ENCODE measurements at places on chromosomes 3 and 15.
A peak's percentile ranks its signal among the peaks of the same experiment; 100 is the strongest.

DNA sequence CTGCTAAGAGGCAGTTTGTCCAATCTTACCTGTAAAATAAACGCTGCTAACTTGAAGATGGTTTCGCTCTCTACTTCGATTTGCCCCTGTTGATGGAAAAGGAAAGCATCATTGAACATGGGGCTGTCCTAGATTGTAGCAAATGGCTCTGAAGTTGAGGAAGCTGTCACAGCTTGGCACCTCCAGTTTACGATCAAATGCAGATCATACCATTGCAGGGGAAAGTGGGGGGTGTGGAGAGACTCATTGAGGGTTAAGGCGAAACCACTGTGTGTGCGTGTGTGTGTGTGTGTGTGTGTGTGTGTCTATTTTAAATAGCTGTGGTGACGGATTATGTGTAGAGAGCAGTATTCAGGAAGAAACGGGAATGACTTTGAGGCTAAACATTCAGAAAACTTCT lies 127.6 kb upstream of the LMOD3 start:
- no peak for DNase-seq

- DNase-seq, result no peak
Measured at GRCh38 chr3:115099134-115099985, 47.7 kb downstream of the ZBTB20 start.

GRCh38 chr3:153160451-153161137 lies 1.4 kb upstream of the RAP2B start:
- DNase-seq, result peak; percentile 40

- DNase-seq, result no peak
Measured at GRCh38 chr3:133901083-133901482, 5.4 kb upstream of the RAB6B start.

GRCh38 chr3:126300761-126301481 lies 56.3 kb downstream of the KLF15 start:
- DNase-seq, result no peak

DNA sequence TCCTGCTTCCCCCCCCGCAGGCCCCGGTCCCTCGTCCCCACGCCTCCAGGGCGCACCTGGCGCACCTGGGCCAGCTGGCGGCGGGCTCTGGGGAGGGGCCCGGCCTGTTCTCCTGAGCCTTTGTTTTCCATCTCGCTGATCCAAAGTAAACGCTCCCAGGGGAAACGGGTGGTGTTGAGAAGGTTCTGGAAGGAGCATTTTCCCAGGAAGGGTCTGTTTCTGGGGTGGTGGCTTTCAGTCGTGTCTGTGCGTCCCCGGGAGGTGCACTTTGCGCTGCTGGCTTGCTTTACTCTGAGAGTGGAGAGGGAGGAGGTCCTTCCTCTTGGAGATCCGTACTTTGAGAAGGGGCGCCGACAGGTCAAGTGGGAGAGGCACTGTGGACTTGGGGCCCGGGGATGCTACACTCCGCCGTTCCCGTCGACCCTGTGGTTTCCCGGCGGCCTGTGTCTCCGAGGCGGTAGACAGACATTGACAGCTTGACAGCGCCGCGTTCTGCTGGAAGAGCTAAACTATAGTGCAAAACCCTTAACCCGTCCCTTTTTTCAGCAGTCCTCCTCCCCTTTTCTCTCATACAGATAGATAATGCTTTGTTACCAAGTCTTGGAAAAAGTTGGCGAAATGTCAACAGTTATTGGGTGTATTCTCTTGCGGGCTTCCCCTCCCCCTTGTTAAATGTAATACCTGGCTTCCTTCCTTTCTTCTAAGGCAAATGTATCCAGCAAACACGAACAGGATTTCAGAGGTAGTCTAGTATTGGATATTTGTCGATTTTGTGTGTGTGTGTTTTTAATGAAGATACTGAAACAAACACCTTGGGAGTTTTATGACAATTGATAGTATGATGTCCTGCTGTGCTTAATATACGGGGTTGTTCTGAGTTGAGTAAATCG lies 6.5 kb downstream of the TPM1 start:
- DNase-seq, result peak; percentile 12

DNA sequence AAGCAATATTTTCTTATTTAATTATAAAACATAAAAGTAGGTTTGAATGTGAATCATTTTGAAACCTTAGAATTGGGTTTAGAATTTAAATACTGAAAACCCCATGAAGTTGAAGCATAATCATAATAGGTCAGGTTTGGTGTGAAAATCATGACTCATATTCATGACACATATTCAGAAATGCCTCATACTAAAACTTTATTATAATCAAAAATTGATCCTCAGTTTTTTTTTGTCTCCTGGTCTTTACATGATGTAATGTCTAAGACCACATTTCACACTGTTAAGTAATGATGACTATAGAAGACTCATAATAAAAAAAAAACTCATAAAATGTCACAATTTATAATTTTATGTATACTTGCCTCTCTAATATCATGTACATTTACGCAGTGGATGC lies 190.4 kb downstream of the FOXP1 start:
- no peak for DNase-seq

GRCh38 chr3:46663591-46664135 lies 29.8 kb downstream of the ALS2CL start:
- no peak for DNase-seq

DNA sequence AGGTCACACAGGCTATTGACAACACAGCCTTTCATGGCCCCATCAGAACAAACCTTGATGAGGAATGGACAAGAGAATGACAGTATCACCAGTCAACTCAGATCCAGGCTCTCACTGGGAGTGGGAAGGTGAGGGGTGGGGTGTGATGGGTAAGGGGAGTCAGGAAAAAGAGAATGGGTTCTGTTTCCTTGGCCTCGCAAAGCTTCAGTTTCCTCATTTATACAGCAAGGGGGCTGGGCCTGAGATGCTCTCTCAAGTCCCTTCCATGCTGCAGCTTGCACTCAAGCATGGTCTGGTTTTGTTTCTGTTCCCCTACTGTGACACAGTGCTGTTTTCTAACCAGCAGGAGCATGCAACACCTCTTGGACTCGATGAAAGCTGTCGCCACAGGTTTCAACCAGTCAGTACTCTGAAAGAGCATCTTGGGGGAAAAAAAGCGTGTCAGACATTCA lies 65.7 kb upstream of the IL12A start:
- DNase-seq, result no peak

DNA sequence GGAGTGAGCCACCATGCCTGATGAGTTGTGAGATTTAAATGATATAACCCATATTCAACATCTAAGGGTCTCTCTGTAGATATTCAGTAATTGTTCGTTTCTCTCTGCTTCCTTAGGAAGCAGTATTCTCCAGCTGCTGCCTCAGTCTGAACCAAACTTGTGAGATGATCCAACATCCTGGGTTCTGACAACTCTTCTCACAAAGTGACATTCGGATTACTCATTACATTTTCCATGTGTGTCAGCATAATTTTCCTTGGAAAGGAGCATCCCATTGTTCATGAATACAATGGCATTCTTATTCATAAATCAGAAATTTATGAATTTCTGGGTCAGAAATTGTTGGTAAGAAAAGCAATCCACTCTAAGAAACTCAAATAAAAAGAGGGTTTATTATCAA lies 15.0 kb upstream of the SEC22A start:
- DNase-seq, result no peak

- no peak for DNase-seq
Measured at GRCh38 chr3:137110392-137110996, 152.7 kb downstream of the IL20RB start.

DNA sequence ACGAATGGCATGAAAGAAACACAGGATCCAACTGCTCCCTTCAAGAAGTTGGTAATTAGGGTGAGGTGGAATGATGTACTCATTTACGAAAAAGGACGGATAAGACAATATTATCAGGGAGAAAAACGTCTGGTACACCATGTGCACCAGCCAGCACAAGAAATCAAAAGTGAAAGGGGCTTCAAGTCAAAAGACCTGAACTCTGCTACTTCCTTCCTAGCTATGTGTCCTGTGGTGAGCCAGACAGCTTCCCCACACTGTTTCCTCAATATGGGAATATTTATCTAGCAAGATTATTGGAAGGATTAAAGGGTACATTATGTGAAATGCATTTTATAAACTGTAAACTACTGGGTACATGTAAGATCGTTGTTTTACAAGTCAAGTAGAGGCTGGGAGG lies 33.9 kb downstream of the RAB27A start:
- DNase-seq, result no peak

- DNase-seq, result no peak
Measured at GRCh38 chr3:112382543-112383160, 49.7 kb downstream of the CD200 start.

- no peak for DNase-seq
Measured at GRCh38 chr3:175591375-175591774, 732.2 kb downstream of the NAALADL2 start.

- DNase-seq, result no peak
Measured at GRCh38 chr15:64464276-64465005, 4.1 kb downstream of the ZNF609 start.

GRCh38 chr3:146035366-146035765 lies 125.6 kb downstream of the PLOD2 start:
- DNase-seq, result no peak

DNA sequence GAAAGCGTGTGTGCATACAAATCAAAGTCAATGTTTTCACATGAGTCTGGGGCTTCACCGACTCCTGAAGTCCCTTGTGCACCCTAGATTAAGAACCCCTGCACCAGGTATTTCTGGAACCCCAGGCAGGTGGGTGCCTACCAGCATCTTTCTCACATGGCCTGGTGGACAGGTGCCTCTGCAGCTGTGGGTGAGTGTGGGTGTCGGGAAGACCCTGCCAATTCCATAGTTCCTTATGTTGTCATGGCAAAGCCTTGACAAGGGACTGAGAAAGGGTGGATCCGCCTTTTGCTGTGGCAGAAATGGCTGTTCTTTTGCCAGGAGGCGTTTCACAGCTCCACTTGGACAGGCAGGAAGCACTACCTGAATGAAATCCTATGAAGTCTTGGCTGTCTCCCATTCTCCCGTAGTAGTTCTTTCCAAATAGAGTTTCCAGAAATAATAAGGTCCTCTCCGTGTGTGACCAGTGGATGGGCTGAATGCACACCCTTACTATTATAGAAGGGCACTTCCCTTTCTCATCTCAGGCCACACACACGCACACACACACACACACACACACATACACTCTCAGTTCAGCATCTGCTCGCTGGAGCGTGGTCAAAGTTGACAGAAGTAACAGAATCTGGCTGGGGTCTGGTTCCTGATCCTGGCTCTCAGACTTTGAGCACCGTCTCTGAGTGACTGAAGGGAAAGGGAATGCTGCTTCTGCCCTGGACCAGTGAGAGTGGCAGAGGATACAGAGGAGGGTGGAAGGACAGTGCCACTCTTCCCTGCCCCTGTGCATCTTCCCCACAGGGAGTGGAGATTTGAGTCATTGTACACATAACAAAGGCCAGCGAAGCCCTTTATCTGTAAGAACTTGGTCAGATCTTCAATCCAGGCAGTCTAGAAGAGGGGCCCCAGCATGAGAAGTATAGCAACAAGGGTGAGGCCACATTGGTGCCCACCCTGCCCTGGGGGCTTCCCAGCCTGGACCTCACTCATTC lies 38.7 kb downstream of the PDIA5 start:
- DNase-seq, result no peak

GRCh38 chr15:40984964-40985363 lies 31.7 kb downstream of the CHAC1 start:
- DNase-seq, result no peak

- no peak for DNase-seq
Measured at GRCh38 chr3:150653110-150653561, 50.0 kb downstream of the SELENOT start.

DNA sequence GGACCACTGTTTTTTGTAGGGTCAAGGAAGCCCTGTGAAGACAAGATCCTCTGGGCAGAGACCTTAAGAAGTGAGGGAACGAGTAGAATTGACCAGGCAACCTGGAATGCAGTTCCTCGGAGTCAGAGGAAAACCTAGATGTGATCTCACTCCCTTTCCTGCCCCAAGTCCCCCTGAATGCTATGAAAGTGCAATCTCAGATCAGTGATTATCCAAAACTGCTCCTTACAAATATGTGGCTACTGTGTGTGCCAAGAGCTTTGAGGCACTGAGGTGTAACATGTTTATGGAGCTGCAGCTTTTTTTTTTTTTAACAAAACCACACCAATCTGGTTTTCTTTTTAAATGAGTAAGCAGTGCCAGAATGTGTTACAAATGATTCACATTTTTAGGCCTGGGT lies 35.8 kb downstream of the THSD4 start:
- no peak for DNase-seq

DNA sequence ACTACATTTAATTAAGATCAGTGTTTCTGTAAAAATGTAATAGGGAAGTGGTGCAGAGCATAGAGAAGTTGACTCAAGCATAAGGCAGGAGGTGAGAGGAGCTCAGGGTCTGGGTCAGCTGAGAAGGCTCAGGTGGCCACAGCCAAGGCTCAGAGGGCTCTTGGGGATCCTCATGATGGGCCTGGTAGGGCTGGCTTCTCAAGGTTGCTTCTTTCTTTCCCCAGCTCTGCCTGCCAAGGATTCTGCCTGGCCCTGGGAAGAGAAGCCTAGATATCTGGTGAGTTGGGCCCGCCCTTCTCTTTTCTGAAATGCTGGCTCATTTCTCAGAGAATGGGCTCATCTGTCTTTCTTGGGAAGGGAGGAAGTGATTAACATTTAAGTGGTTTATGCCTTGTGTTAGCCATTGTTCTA lies 6.5 kb downstream of the ZNF589 start:
- no peak for DNase-seq

GRCh38 chr3:165162883-165163282 lies 33.3 kb downstream of the SLITRK3 start:
- no peak for DNase-seq

DNA sequence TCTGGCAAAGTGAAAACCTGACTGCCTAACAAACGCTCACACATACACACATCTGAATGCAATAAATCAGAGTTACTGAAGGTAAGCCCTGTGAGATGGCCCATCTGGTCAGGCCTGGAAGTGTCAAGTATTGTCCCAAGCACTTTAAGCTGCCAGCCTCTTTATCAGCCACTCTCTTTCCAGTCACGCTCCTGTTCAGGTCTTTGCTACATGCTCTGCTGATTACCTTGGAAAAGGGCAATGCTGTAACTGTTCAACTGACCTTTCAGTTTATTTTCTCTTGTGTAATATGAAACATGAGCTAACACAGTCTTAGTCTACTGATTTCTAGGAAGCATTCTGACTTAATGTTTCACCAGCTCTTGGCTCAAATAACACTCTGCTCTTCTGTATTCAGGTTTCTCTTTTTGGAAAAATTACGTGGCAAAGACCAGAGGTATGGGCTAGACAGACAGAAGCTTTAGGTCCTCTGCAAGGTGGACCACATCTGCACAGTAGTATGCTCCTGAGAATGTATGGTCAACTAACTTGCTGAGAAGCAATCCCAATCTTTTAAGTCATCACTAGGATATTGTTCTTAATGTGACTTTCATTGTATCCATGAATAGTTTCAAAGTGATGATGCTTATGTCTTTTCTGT lies 44.5 kb downstream of the GBE1 start:
- no peak for DNase-seq

Measured in stimulated activated CD8-positive, alpha-beta memory T cell treated with anti-CD3 and anti-CD28 coated beads, Interleukin-15, amount 100 ng/mL, for 24 hours (primary cell).